ENCODE measurements at places on chromosomes 7 and 10.

GRCh38 chr10:103939522-103939921 lies 21.5 kb upstream of the STN1 start:
- no peak for DNase-seq

GRCh38 chr10:78550090-78550489 lies 516.4 kb downstream of the RPS24 start:
- no peak for DNase-seq

DNA sequence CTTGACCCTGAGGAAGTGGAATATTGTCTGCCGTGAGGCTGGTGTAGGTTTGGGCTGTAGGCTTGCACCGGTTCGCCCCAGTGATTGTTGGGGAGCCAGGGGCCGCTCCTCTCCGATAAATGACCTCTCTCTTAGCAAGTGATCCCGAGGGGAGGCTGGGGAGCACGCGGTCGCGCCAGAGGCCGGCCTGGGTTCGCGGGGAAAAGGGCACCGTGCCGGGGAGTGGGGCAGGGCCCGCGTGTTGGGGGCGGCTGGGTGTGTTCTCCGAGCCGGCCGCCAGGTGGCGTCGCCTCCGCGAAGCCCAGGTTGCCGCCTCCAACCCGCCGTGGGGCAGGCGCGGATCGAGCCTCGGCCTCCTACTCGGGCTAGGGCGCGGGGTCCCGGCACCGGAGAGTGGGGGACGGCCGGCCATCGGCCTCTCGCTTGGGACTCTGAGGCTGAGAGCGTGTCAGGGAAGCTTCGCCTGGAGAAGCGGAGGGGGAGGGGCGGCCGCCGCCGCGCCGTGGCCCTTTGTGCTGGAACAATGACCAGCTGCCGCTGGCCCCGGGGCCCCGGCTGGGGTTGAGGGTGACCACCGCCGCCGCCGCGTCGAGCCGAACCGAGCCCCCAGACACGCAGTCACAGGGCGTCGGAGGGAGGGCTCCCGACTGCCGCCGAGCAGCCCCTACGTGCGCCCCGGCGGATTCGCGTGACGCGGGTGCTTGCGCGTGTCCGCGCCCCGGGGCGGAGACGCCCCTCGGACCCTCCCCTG lies 442 bp upstream of the LZTS2 start:
- no peak for DNase-seq

DNA sequence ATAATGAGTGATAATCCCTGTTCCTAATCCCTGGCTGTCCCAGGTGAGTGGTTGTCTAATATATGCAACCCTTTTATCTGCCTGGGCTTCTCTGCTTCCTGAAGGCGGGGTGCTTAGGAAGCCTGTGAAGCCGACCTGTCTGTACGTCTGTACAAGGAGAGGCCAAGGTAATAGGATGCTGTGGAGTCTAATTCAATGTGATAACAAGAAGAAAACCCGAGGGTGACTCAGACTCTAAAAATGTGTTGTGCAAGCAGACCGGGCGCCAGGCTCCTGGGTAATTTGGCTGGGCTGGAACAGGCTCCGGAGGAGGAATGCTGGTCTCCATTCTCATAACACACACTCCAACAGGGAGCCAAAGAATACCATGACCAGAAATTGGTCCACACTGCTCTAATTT lies 43.6 kb downstream of the THNSL1 start:
- DNase-seq = no peak

DNA sequence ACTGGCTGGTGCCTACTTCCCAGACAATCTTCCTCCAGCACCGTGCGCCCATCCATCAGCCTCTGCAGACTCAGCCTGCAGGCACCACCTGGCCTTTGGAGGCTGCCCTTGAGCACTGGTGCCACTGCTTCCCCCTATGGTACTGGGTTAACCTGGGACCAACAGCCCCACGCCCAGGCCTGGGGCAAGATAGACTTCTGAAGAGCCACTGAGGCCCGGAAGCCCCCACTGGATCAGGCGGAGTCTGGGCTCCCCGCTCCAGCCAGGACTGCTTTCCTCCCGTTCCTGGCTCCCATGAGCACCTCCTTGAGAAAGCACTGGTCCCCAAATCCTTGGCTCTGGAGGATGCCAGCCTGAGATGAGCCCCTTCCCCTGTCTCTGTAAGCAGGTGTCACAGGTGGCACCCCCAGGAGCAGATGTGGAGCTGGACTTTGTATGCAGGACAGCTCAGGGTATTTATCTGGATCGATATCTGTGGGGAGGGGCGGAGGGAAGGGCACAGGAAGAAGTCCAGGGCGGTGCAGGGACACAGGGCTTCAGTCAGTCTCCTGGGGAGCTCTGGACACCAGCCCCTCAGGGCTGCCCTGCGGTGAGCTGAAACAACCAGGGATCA lies 206.5 kb upstream of the PPP2R2D start:
- DNase-seq = no peak
